ENCODE measurements at places on chromosomes 5 and 9.

DNA sequence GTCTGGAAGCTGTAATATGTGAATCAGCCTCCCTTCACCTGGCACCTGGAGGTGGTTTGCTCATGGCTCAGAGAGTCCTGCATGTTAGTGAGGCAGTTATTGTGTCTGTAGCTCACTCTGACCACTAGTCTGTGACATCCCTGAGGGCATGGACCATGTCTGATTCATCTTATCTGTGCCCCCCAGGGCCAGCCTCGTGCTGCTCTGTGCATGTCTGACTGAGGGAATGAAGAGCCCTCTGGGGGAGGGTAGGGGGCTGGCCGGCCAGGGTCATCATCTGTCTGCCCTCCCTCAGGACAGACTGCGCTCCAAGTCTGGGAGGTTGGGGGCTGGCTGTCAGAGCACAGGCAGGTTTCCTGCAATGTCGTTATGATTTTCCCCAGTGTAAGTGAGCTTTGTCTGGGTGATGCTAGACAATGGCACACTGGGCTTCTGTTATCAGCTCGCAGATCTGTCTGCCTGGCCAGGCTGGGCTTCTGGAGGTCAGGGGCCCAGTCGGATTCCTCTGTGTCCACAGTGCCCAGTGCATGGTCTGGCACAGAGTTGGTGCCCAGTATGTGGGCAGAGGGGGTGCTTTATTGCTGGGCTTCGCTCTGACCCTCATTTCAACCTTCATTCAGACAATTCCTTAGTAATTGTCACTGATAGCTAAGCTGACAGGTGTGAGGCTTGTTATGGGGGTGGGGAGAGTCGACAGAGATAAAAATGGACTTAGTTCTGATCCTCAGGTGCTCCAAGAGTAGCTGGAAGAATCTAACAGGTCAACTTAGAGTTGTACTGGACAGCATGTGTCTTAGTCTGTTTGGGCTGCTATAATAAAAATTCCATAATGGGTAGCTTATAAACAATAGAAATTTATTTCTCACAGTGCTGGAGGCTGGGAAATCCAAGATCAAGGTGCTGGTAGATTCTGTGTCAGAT is 85.7 kb upstream of the SHB start:
- no peak for DNase-seq

GRCh38 chr9:134442085-134442474 is 115.8 kb downstream of the RXRA start:
- DNase-seq, result no peak

GRCh38 chr5:136005476-136005875 is 23.3 kb upstream of the TGFBI start:
- no peak for DNase-seq

DNA sequence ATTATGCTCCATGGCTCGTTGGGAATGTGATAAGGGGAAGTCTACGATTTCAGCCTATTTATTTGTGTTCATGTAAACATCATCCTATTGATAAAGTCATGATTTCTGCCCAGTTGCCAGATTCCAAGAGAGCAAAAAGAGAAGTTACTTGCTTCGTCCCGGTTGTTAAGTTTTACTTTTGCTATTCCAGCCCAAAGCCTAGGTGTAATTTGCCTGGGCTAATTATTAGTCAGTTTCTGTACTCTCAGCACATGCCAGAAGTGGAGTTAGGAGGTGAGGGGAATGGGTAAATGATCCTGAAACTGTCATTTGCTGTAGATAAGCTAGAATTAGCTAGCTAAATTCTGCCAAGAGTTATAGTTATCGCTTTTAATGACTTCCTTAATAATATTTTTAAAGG is 4.5 kb upstream of the ANKH start:
- no peak for DNase-seq
